Vagina (tissue), 2 donors: ENCODE measurements at places on chromosomes 3 and 15.

DNA sequence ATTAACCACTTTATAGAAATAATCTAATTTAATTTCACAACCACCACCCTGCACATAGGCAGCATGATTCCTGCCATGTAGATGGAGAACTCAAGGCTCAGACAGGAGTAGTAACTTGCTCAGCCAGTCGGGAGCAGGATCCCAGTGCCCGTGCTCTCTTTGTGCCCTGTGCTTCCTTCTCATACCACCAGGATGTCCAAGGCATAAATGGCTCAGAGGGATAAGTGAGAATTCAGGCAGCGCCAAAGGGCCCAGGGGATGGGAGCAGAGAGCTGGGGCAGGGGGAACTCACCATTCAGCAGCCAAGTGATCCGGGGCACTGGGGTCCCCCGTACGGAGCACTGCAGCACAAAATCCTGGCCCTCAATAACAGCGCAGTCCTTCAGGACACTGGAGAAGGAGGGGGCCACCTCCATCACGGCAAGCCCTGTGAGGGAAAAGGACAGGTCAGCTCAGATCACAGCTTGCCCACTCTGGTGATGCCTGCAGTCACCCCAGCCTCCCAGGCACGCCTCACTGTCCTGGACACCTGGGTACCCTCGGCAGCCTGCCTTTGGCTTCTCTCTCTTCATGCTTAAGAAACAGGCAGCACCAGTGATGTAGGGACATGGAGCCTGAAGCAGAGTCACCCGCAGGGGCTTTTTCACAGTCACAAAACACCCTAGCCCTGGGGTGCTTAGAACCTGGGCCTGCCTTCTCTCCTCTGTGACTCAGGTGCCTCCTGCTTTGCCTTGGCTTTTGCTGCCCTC is 141.0 kb upstream of the HACD2 start:
- H3K27ac ChIP-seq, result no peak overlapping the region
- H3K36me3 ChIP-seq, result no peaks in the 10 kb centered on the region
- no peak overlapping the region for H3K4me3 ChIP-seq
- H3K4me1 ChIP-seq, result peaks cover 12% of the 10 kb centered on the region

DNA sequence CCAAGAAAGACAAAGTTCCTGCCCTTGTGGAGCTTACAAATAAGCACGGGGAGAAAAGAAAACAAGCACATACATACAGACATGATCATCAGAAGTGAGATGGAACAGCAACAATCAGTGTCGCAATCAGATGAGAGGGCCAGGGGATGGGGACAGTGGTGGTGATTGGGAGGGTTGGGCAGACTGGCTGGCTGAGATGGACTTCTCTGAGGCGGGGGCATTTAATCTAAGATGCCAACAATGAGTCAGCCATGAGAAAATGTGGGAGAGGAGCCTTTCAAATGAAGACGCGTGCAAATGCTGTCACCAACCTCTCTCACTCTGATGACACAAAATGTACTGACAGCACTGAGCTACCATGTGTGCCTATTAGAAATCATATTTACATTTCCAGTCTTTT is 81.4 kb downstream of the NCEH1 start:
- no peak for DNase-seq
- H3K4me3 ChIP-seq, result no peak overlapping the region
- peaks cover 16% of the 10 kb centered on the region for H3K4me1 ChIP-seq

DNA sequence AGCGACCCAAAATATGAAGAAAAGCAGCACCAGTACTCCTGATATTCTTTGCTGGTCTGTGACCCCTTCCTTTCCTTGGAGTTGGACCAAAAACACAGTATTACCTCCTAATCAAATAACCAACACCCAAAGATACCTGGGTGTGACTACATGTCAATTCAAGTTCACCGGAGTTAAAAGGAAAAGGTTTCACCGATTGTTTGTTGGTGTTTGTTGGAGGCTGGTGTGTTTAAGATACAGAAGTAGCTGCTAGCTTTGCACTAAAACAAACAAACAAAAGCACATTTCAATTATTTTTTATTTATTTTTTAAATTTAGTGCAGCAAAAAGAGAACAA is 81.5 kb downstream of the MYO1E start:
- no peak for DNase-seq
- H3K27ac ChIP-seq, result no peak overlapping the region
- H3K36me3 ChIP-seq, result no peaks in the 10 kb centered on the region
- peaks cover 28% of the 10 kb centered on the region for H3K4me1 ChIP-seq

DNA sequence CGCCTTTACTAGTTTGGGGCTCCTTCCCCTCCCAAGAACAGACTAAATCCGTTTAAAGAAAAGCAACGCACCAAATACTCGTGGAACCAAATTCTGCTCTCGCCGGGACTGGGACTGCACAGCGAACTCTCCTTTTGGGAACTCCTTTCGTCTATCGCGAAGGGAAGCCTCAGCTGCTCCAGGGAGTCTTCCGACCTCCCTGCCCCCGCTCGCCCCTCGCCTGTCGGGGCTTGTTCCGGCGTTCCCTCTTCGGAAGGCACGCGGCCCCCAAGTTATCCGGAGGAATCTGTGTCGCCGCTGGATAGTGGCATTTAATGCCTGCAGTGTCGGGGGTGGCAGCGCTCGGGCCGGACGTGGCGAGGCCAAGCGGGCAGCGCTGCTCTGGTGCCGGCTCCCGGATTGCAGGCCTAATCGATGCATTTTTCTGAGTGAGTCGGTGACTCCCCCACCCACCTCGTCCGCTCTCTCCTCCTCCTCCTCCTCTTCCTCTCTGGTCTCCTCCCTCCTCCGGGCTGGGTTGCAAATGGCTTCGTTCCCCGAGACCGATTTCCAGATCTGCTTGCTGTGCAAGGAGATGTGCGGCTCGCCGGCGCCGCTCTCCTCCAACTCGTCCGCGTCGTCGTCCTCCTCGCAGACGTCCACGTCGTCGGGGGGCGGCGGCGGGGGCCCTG is at the start of gene TRIM71:
Gene TRIM71 (plus strand): TSS at position 440 of the 671 bp plus-strand sequence. CDS start 84 bp downstream, at position 524.
- peaks cover 17% of the 10 kb centered on the region for H3K4me1 ChIP-seq
- H3K4me3 ChIP-seq, result peak within 1 kb of the TSS; percentile 35
- no peaks in the 10 kb centered on the region for H3K36me3 ChIP-seq
- H3K27ac ChIP-seq, result no peak within 1 kb of the TSS

DNA sequence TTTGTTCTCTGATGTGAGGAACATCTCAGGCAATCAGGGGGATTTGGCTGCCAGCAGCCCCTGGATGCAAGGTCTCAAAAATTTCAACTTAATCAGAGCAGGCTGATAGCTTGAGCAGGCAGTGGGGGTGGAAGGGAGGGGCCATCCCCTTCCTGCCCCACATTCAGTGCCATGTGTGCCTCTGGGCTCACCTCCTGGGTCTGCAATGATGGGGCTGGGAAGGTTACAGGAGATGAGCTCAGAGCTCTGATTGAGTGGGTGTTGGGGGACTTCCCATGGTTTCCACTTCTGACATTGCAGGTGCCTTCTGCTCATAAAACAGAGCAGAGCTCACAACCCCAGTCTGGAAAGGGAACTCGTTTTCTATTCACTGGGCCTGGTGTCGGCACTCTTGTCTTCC is 37.0 kb downstream of the PARP16 start:
- no peak for DNase-seq
- no peak overlapping the region for H3K4me3 ChIP-seq
- H3K36me3 ChIP-seq, result no peaks in the 10 kb centered on the region
- no peak overlapping the region for H3K27ac ChIP-seq
- H3K27me3 ChIP-seq, result no peaks in the 10 kb centered on the region

- no peaks in the 10 kb centered on the region for H3K36me3 ChIP-seq
- no peaks in the 10 kb centered on the region for H3K4me1 ChIP-seq
- no peak overlapping the region for H3K27ac ChIP-seq
- DNase-seq, result no peak
- no peak overlapping the region for H3K4me3 ChIP-seq
- H3K27me3 ChIP-seq, result no peaks in the 10 kb centered on the region
These were observed 1233.1 kb downstream of the OTOL1 start for GRCh38 chr3:162729686-162730085.

GRCh38 chr15:68979816-68980215 is 34.7 kb upstream of the NOX5 start:
- H3K4me3 ChIP-seq, result no peak overlapping the region
- no peak for DNase-seq
- no peaks in the 10 kb centered on the region for H3K4me1 ChIP-seq
- no peak overlapping the region for H3K27ac ChIP-seq
- no peaks in the 10 kb centered on the region for H3K36me3 ChIP-seq
- H3K27me3 ChIP-seq, result no peaks in the 10 kb centered on the region

DNA sequence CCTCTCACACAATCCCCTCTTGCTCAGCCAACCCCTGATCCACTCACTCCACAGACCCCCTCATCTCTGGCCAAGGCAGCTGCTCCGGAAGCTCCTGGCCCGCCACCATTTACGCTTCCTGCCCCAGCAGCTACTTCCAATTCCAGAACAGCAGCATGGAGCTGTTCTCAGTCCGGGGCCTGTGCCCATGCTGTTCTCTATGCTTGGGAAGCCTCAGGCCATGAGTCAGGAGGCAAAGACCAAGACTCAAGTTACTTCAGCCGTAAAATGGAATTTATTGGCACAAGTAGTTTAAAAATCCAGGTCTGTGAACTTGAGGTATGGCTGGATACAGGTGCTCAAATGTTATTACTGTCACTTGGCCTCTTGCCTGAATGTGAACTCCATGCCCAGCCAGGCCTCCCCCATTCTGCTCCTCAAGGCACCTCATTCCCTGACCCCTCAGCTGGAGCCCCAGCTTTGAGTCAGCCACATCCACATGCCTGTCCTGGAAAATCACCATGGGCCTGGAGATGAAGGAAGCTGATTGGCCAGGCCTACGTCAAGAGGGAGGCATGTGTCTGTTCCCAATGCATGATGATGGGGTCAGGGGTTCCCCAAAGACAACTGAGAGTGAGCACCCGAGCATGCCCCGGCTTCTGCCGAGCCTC is 31.4 kb upstream of the CACNA2D2 start:
- H3K27ac ChIP-seq, result no peak overlapping the region
- no peaks in the 10 kb centered on the region for H3K27me3 ChIP-seq
- peaks cover 7% of the 10 kb centered on the region for H3K4me1 ChIP-seq
- H3K4me3 ChIP-seq, result no peak overlapping the region
- DNase-seq, result no peak

- H3K4me1 ChIP-seq, result peaks cover 18% of the 10 kb centered on the region
- no peak overlapping the region for H3K27ac ChIP-seq
- DNase-seq, result no peak
These were observed 335.1 kb upstream of the THRB start for GRCh38 chr3:24829629-24830229.

DNA sequence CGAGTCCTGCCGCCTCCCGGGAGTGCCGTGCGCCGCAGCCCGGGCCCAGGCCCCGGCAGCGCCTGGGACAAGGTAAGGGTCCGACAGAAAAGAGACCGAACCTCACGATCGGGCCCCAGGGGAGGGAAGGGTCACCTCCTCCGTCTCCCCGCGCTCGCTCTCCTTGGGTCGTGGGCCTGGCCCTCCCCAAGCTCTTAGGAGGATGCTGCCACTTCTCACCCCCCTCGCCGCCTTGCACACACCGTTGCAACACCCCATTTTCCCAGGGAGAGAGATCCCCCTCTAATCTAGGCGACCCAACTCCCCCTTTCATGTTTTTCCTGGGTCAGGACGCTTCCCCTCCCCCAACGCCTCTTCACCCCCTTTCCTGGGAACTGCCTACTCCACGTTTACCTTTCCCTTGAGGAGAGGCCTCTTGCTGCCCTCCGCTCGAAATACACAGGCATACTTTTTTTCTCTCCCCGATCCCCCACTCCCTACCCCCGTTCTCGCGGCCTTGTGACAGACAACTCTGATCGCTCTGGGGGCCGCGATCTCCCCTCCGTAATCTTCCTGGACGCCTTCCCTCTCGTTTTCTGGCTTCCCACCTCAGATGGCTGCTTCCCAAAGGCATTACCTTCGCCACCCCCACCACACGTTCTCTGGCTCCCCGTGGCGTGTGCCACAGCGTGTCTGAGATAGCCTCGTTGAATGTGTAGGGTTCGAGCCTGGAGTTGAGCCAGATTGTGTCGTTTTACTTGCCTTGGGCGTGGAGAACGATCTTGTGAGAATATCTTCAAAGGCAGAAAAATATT is 688 bp downstream of the SETD5 start:
- H3K27ac ChIP-seq, result peak overlapping the region; percentile 99
- H3K27me3 ChIP-seq, result no peaks in the 10 kb centered on the region
- H3K4me3 ChIP-seq, result peak overlapping the region; percentile 95
